ENCODE measurements at places on chromosomes 11 and 22.

GRCh38 chr11:614623-615503, 887 bp downstream of the IRF7 start:
- no peaks in the 10 kb centered on the region for H3K27me3 ChIP-seq
- H3K27ac ChIP-seq: peak overlapping the region; percentile 94
- peaks cover 14% of the 10 kb centered on the region for H3K36me3 ChIP-seq
- no peak for DNase-seq
- peak overlapping the region; percentile 85 for H3K4me3 ChIP-seq

DNA sequence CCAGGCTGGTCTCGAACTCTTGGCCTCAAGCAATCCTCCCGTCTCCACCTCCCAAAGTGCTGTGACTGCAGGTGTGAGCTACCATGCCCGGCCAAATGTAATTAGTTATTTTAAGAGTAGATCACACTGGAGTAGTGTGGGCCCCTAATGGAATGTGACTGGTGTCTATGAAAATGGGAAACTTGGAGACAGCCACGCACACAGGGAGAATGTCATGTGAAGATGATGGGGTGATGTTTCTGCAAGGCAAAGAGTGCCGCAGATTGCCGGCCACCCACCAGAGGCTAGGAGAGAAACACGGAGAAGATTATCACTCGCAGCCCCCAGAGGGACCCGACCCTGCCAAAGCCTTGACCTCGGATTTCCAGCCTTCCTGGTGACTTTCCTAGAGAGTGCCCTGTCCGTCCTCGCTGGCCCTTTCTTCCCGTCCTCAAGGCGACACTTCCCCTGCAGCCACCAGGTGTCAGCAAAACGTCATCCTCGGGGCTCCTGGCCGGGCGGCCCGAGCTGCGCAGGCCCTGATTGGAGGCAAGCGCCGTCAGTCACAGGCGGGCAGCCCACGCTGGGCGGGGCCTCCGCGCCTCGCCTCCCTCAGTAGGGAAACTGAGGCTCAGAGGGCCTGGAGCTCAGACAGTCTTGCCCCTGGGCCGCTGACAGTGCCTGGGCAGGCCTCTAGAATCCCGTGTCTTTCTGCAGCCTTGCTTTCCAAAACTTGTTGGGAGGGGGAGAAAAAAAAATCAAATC, 16.3 kb downstream of the CRYBB2 start:
- no peaks in the 10 kb centered on the region for H3K36me3 ChIP-seq
- peak; percentile 80 for DNase-seq
- H3K27me3 ChIP-seq: peaks cover 63% of the 10 kb centered on the region
- peaks cover 4% of the 10 kb centered on the region for H3K4me1 ChIP-seq
- H3K27ac ChIP-seq: no peak overlapping the region

- H3K36me3 ChIP-seq: no peaks in the 10 kb centered on the region
- no peaks in the 10 kb centered on the region for H3K4me1 ChIP-seq
- H3K27ac ChIP-seq: no peak overlapping the region
These were observed 18.3 kb upstream of the MICAL3 start for GRCh38 chr22:18042685-18043084.

GRCh38 chr11:88301488-88302140, 35.9 kb downstream of the CTSC start:
- peak overlapping the region; percentile 59 for H3K27ac ChIP-seq
- no peaks in the 10 kb centered on the region for H3K27me3 ChIP-seq
- peaks cover 29% of the 10 kb centered on the region for H3K4me1 ChIP-seq
- no peak for DNase-seq
- no peak overlapping the region for H3K4me3 ChIP-seq

GRCh38 chr22:49370627-49371301, 456.9 kb downstream of the BRD1 start:
- no peak overlapping the region for H3K27ac ChIP-seq
- H3K27me3 ChIP-seq: peaks cover 22% of the 10 kb centered on the region
- H3K4me1 ChIP-seq: no peaks in the 10 kb centered on the region
- no peak overlapping the region for H3K4me3 ChIP-seq
- H3K36me3 ChIP-seq: no peaks in the 10 kb centered on the region

DNA sequence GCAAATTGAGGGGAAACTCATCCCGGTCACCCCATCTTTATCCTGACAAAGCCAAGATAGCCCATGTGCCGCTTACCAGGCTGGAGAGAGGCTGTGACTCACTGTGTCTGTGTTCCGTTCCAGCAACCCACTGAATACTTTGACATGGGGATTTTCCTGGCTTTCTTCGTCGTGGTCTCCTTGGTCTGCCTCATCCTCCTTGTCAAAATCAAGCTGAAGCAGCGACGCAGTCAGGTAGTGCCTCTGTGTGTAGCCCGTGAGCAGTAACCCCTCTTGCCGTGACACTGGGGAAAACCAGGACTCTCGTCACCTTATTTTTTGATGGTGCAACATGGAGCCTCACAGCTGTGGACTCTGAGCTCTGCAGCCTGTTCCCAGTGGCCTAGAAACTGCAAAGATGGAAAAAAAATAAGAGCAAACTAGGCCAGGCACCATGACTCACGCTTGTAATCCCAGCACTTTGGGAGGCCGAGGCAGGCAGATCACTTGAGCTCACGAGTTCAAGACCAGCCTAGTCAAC, 16.9 kb downstream of the C22orf31 start:
- peaks cover 2% of the 10 kb centered on the region for H3K36me3 ChIP-seq
- H3K27me3 ChIP-seq: peaks cover 8% of the 10 kb centered on the region
- no peak overlapping the region for H3K4me3 ChIP-seq
- H3K27ac ChIP-seq: no peak overlapping the region

GRCh38 chr11:94658386-94658785, 91.2 kb downstream of the PIWIL4 start:
- no peak for DNase-seq
- no peak overlapping the region for H3K4me3 ChIP-seq
- H3K27me3 ChIP-seq: peaks cover 22% of the 10 kb centered on the region
- no peak overlapping the region for H3K27ac ChIP-seq

DNA sequence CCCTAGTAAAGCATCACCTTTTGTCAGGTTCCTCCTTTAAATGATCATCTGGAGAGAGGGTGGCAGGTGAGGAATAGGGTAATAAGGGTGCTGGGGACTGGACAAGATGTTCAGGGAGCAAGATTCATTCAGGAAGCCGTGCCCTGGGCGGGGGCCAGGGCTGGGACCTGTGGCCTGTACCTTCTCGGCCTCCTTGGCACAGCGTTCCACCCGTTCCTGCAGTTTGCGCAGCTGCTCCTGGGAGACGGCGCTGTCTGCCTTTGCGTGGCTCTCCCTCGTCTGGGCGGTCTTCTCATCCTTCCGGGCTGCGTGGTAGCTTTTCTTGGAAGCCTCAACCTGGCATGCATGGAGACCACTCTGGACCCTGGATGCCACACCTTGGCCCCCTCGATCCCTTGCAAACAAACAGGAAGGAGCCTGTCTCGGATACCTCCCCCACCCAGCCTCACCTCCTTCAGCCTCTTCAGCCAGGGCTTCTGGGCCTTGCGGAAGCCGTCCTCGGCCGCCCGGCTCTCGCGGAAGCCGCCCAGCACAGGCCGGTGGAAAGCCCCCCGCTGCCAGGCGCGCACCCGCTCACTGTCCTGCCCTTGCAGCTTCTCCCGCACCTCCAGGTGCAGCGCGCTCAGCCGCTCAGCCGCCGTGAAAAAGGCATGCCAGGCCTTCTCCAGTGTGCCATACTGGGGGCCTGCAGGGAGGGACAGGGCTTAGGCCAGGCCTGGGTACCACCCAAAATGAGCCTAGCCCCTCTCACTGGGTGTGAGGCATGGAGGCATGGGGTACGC, 3.5 kb upstream of the ARFGAP2 start:
- peaks cover 3% of the 10 kb centered on the region for H3K36me3 ChIP-seq
- H3K27ac ChIP-seq: no peak overlapping the region
- H3K4me3 ChIP-seq: no peak overlapping the region
- no peak for DNase-seq

GRCh38 chr11:39113606-39114005, 2345.8 kb downstream of the LRRC4C start:
- H3K27me3 ChIP-seq: no peaks in the 10 kb centered on the region
- no peaks in the 10 kb centered on the region for H3K4me1 ChIP-seq
- no peak overlapping the region for H3K27ac ChIP-seq

DNA sequence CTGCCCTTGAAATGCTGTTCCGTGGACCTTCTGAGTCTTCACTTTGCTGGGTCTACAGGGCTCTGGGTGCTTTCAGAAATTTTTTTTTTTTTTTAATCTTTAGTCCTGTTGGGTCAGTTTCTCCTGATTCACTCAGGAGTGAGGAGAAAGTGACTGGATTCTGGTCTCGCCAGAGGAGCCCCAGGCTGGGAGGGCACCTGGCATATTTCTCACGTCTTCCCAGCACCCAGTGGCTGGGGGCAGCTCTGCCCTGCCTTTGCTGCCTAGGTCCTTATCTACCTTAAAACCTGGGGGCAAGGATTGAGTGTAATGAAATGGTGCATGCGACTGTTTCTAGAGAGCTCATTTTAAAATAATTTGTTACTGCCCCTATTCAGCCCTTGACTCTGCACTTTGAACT, 23.3 kb downstream of the SAMM50 start:
- H3K4me3 ChIP-seq: no peak overlapping the region
- peaks cover 28% of the 10 kb centered on the region for H3K36me3 ChIP-seq
- no peaks in the 10 kb centered on the region for H3K27me3 ChIP-seq
- H3K27ac ChIP-seq: no peak overlapping the region
- DNase-seq: no peak

DNA sequence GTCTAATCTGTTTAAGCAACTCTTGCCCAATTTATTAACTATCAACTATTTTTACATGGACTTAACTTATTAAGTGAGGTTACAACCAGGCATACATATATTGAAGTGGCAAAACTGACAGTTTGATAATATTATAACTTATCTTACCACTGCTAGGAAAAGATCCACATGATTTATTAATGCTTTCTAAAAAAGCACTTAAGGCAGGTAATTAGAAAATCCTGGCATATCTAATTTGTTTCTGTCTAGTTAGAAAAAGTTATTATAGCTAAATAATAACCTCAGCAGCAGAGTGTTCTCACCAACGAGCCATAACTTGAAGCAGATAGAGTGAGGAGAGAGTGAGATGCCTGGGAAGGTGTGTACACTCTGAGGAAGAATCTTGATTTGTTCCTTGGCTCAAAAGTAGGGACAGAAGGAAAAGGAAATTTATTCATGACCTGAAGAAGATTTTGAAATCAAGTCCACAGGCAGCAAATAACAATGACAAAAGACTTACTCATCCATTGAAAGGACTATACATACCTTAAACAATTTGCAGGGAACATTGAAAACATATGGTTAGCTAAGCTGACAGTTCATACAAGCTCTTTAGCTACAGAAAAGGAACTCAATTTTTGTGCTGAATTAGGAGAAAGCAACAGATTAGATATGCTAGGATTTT, 7.1 kb upstream of the MUC15 start:
- H3K4me3 ChIP-seq: no peak overlapping the region
- no peaks in the 10 kb centered on the region for H3K4me1 ChIP-seq
- H3K27ac ChIP-seq: no peak overlapping the region
- H3K27me3 ChIP-seq: no peaks in the 10 kb centered on the region
- H3K36me3 ChIP-seq: no peaks in the 10 kb centered on the region

GRCh38 chr11:1346669-1347390, 37.4 kb upstream of the TOLLIP start:
- no peak overlapping the region for H3K4me3 ChIP-seq
- H3K36me3 ChIP-seq: no peaks in the 10 kb centered on the region
- no peak for DNase-seq
- H3K4me1 ChIP-seq: peaks cover 3% of the 10 kb centered on the region
- no peaks in the 10 kb centered on the region for H3K27me3 ChIP-seq

- H3K27me3 ChIP-seq: no peaks in the 10 kb centered on the region
- H3K4me3 ChIP-seq: no peak overlapping the region
- peak overlapping the region; percentile 28 for H3K27ac ChIP-seq
- DNase-seq: peak; percentile 40
- H3K36me3 ChIP-seq: no peaks in the 10 kb centered on the region
These were observed 13.2 kb upstream of the AMPD3 start for GRCh38 chr11:10441652-10442503.

GRCh38 chr22:23847991-23848864, 9.4 kb upstream of the DERL3 start:
- H3K36me3 ChIP-seq: no peaks in the 10 kb centered on the region
- H3K27ac ChIP-seq: no peak overlapping the region

- H3K4me3 ChIP-seq: no peak overlapping the region
- no peak for DNase-seq
- H3K27me3 ChIP-seq: peaks cover 3% of the 10 kb centered on the region
- peaks cover 29% of the 10 kb centered on the region for H3K36me3 ChIP-seq
- peaks cover 13% of the 10 kb centered on the region for H3K4me1 ChIP-seq
These were observed 4.3 kb upstream of the PARVB start for GRCh38 chr22:44019846-44020245.

GRCh38 chr22:26536056-26536761, 23.9 kb upstream of the TFIP11 start:
- H3K27me3 ChIP-seq: no peaks in the 10 kb centered on the region
- no peak overlapping the region for H3K27ac ChIP-seq

GRCh38 chr11:132438418-132438817, 1068.0 kb downstream of the NTM start:
- H3K36me3 ChIP-seq: no peaks in the 10 kb centered on the region
- no peak overlapping the region for H3K4me3 ChIP-seq
- no peaks in the 10 kb centered on the region for H3K4me1 ChIP-seq
- H3K27me3 ChIP-seq: no peaks in the 10 kb centered on the region

GRCh38 chr11:92892802-92893684, 76.4 kb upstream of the MTNR1B start:
- H3K4me3 ChIP-seq: no peak overlapping the region
- peaks cover 5% of the 10 kb centered on the region for H3K27me3 ChIP-seq
- H3K4me1 ChIP-seq: no peaks in the 10 kb centered on the region
- no peaks in the 10 kb centered on the region for H3K36me3 ChIP-seq
- DNase-seq: no peak
- no peak overlapping the region for H3K27ac ChIP-seq

GRCh38 chr22:37526376-37526775, 7.2 kb upstream of the CARD10 start:
- peaks cover 28% of the 10 kb centered on the region for H3K27me3 ChIP-seq
- peaks cover 10% of the 10 kb centered on the region for H3K4me1 ChIP-seq
- no peak for DNase-seq
- H3K27ac ChIP-seq: no peak overlapping the region

- DNase-seq: no peak
- peaks cover 90% of the 10 kb centered on the region for H3K4me1 ChIP-seq
- no peak overlapping the region for H3K27ac ChIP-seq
- no peaks in the 10 kb centered on the region for H3K36me3 ChIP-seq
- no peaks in the 10 kb centered on the region for H3K27me3 ChIP-seq
These were observed 7.3 kb downstream of the ARRB1 start for GRCh38 chr11:75344186-75344585.
